Vagina (tissue), 2 donors: ENCODE measurements at places on chromosomes 1 and 21.

GRCh38 chr1:201648066-201648906 lies 109.4 kb downstream of the NAV1 start:
- DNase-seq, result no peak

DNA sequence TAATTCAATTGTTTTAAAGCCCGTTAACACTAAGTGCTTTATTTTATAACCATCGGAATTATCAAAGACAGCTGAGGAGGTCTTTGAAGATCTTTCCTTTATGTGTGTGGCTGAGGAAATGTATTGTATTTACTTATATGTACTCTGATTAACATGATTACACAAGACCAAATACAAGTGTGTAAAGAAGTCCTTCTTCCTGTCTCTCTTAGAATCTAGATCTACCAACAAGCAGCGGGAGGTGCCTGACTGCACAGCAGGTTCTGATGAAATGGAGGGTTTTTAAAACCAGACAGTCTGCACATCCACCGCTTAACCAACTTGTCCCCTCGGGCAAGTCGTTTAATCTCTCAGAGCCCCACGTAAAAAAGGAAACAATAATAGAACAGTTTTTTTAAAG lies 240.5 kb upstream of the MAP1LC3C start:
- no peak for DNase-seq

DNA sequence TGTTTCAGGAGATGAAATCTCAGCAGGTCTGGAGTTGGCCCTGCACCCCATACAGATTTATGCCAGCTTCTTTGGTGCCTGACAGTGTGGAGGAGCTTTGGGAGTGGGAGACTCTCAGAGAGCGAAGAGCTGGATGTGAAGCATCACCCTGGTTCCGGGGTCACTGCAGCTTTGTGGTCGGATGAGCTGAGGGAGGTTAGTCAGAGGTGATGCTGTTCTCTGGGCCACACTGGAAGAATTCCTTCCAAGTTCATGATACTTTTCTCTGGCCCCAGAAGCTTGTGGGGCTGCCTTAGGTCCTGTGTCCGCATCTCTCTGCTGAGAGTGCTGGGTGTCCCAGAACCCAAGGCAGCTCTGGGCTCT lies 467.8 kb downstream of the CAMTA1 start:
- DNase-seq, result peak; percentile 54

DNA sequence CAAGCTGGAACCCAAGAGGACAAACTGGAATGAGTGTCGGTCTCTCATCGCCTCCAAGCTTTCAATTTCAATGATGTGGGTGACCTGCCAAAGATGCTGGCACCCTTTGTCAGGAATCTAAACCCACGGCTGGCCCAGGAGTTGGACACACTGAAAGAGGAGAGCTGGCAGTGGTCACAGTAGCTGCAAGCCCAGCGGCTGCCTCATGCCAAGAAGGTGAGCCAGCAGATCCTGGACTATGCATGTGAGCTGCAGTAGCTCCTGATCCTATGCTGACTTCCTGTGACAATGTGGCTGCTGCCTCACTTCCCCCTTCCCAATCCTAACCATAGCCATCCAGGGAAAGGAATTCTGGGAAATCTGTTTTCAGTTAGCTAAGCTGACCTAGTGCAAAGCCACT lies 117.0 kb upstream of the VAV3 start:
- no peak for DNase-seq

DNA sequence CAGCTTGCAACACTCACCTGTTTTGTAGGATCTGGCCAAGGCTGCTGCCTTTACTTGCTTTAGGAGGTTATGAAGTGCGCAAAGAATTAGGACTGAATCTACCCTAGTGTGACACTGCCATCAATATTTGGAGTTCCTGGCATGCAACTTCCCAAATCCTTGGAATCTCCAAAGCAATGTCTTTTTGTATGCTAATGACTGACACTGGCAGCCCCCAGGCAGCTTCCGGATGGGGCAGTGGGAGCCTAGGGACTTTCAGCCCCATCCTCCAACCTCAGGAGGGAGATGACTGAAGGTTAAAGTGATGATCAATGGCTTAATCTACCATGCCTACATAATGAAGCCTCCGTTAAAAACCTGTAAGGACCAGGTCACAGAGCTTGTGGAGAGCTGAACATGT lies 5.5 kb downstream of the RCC2 start:
- DNase-seq, result no peak

DNA sequence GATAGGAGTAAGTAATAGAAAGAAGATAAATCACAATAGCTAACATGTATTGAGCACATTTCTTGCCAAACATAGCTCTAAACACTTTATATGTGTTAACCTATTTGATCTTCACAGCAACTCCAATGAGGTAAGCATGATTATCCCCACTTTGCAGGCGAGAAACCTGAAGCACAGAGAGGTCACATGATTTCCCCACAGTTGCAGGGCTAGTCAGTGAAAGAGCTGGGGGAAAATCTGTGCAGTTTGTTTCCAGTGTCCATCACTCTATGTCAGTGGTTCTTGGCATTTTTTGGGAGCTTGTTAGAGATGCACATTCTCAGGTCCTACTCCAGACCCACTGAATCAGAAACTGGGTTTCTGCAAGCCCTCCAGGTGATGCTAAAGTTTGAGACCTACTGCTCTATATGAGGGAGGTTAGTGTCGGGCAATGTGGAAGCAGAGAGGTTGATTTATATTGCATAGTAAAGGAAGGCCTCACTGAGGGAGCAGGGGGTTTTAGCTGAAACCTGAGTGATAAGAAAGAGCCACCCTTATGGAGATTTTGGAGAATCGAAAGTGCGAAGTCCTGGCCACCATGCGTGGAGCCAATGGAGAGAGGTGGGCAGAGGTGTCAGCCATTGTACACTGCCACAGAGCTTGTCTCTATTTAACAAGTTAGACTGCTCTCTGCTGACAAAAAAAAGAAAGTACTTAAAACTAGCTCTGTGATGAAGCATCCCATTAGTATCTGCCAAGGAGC lies 20.9 kb downstream of the MCOLN3 start:
- no peak for DNase-seq

- DNase-seq, result peak; percentile 77
These were observed 438.5 kb downstream of the PTPRU start for GRCh38 chr1:29674627-29675326.

- no peak for DNase-seq
These were observed 3.1 kb downstream of the ACAP3 start for GRCh38 chr1:1304331-1305299.

DNA sequence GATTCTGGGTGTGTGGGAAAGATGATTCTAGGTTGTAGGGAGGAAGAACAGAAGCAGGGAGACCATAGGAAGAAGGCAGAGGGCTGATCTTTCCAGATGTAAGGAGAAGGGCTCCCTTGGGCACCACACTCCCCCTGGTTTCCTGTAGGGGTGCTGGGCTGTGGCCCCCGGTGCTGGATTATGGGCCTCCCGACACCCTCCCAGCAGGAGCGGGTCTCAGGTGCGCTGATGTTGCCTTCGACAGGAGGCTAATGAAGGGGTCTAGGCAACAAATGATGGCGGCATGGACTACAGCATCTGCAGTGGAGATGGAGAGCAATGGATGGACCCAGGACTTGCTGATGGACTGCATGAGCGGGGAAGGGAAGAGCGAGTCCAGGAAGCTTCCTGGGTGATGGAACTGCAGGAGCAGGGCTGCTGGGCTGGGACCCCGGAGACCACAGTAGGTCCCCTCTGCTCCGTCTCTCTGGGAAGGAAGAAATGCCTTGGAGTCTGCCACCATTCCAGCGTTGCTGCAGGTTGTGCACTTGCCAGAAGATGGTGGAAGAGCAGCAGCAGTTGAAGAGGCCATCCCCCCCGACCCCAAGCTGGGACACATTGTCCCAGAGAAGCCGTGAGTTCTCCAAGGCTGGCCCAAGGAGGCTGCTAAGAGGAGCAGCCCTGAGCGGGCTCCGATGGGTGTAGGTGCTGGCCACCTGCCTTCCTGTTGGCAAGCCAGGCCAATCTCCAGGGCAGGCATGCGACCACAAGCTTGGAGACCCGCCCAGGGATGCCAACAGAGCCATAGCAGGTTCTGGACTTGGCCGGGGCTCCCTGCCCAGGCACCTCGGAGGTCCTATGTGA lies 95.4 kb upstream of the VAMP3 start:
- DNase-seq, result no peak

DNA sequence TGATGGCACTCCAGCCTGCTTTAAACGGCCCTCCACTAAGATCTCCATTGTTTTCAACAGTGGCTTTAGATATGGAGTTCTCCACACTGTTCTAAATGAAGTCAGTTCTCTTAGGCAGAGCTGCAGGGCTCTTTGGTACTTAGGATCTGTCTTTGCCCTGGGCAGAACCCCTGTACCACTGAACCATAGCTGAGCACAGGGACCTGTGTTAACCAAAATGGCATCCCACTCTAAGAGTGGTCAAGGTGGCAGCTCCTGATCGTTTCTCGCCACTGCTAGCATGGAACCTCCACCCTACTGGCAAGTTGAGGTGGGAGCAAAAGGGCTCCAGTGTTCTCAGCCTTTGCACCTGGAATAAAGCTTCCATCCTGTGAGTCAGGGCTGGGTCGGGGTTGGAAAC lies 186.7 kb downstream of the TM2D1 start:
- no peak for DNase-seq

DNA sequence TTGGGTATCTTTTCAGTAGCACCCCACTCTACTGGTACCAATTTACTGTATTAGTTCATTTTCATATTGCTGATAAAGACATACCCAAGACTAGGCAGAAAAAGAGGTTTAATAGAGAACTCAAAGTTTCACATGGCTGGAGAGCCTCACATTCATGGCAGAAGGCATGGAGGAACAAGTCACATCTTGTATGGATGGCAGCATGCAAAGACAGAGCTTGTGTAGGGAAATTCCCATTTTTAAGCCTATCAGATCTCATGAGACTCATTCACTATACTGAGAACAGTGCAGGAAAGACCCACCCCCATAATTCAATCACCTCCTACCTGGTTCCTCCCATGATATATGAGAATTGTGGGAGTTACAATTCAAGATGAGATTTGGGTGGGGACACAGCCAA lies 878.6 kb upstream of the ADGRL4 start:
- DNase-seq, result no peak

GRCh38 chr1:161192476-161193465 lies 6.1 kb downstream of the ADAMTS4 start:
- no peak for DNase-seq

GRCh38 chr1:1926346-1926811 lies 7.3 kb upstream of the TMEM52 start:
- no peak for DNase-seq

GRCh38 chr1:11838349-11839272 lies 9.0 kb downstream of the NPPA start:
- DNase-seq, result no peak

DNA sequence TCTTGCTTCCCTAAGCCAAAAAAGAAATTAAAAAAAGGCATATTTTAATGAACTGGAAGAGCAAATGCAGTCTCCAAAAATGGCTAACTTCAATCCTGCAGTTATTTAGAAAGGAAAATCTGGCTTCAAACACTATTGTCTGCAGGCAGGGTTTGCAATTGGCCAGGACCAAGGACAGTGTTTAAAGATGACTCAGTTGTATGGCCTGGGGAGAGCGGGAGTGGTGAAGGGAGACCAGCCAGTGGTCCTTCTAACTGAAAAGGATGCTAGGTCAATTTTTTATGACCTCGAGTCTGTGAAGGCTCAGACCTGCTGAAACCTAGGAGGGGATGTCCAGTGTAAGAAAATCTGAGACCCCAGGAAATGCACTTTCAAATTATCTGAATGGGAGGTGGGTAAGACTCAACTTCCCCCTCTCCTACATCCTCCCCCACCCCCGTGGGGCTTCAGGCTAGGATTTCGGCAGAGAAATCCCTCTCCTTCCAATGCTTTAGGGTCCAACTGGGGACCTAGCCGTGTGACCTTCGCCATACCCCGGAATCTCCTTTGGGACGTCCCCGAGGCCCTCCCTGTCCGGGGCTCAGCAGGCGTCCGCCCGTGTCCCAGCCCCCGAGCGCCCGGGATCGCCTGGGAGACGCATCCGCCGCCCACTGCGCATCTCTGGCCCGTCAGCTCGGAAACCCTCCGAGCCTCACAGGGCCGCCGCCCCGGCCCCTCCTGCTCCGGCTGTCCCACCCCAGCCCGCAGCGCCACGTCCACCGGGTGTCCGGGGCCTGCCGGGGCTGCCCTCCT lies 602 bp upstream of the RIMKLA start:
- no peak for DNase-seq

DNA sequence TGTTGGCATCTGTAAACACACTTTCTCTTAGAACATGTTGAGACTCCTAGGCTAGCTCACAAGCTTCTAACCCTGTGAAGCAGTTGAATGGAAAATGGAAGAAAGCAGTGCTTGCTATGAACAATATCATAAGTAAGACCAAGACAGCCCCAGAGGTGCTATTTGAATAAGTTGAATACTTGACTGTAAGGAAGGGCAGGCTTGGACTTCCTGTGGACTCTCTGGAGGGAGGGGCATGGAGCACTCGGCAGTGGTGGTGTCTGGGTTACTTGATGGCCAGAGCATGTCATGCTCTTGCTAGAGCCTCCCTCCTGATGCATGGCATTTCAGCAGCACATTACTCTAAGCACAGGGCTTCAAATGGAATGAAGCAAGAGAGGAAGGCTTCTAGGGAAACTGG lies 60.0 kb downstream of the MRPS6 start:
- no peak for DNase-seq

DNA sequence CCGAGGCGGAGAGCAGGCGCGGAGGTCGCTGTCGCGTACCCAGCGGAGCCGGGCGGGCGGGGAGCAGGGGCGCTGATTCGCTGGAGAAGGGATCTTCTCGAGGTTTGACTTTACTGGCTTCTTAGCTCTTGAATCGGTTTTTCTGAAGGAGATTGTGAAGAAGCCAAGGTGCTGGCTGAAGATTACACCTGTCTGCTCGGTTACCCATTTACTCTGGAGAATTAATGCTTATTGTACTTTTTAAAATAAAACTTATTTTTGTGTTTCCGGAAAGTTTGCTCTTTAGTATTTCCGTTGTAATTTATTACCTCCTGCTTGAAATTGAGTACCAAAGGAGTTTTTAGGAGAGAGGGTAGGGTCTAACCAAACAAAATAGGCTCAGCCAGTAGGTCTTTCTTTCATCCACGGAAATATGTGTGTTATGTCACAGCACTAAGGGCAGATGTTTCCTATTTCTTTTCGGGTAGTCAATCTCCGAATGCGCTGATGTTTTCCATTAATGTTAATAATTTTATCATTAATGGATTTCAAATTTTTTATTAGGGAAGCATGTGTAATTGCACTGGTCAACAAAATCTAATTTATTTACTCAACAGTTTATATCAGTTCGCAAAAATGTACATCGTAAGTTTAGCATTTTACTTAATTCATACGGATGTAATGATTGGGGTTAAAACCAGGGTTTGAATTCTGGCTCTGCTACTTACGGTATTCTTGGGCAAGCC lies 510 bp upstream of the GNG5 start:
- DNase-seq, result no peak

GRCh38 chr1:102097451-102097850 lies 100.7 kb upstream of the OLFM3 start:
- DNase-seq, result no peak

GRCh38 chr1:67777440-67777839 lies 55.8 kb downstream of the GNG12 start:
- DNase-seq, result no peak

DNA sequence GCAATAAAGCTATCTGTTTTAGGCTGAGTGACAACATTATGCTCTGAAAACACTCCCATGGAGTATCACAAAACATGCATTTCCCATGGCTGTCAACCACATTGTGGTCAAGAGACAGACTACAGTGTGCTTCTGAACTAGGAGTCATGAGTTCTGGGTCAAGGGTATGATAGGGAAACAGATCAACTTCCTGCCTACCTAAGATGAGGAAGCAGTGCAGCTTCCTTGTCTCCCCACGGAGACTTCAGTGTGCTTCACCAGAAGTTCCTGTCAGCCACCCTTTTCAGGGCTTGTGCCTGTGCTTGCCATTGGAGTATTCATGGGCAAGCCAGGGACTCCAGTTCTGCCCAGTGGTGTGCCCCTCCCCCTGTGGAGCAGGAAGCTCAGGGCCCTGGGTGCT lies 19.9 kb downstream of the LCE3E start:
- DNase-seq, result no peak

GRCh38 chr1:57109883-57110282 lies 144.1 kb upstream of the C8B start:
- DNase-seq, result no peak
